ENCODE measurements at places on chromosomes 2 and 18.

DNA sequence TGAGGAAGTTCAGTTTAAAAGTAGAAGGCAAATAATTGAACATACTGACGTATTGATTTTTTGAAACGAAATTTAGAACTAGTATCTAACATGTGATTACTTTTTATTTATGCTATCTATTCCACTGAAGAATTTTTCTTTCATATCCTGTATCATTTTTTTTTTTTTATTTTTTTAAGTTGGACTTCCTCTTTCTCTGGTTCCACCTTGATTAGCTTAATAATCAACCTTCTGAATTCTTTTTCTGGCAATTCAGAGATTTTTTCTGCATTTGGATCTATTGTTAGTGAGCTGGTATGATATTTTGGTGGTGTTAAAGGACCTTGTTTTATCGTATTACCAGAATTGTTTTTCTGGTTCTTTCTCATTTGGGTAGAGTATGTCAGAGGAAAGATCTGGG is 411.2 kb downstream of the SOX11 start:
- DNase-seq, result no peak

GRCh38 chr2:101817481-101817880 is 120.0 kb downstream of the MAP4K4 start:
- DNase-seq, result no peak

DNA sequence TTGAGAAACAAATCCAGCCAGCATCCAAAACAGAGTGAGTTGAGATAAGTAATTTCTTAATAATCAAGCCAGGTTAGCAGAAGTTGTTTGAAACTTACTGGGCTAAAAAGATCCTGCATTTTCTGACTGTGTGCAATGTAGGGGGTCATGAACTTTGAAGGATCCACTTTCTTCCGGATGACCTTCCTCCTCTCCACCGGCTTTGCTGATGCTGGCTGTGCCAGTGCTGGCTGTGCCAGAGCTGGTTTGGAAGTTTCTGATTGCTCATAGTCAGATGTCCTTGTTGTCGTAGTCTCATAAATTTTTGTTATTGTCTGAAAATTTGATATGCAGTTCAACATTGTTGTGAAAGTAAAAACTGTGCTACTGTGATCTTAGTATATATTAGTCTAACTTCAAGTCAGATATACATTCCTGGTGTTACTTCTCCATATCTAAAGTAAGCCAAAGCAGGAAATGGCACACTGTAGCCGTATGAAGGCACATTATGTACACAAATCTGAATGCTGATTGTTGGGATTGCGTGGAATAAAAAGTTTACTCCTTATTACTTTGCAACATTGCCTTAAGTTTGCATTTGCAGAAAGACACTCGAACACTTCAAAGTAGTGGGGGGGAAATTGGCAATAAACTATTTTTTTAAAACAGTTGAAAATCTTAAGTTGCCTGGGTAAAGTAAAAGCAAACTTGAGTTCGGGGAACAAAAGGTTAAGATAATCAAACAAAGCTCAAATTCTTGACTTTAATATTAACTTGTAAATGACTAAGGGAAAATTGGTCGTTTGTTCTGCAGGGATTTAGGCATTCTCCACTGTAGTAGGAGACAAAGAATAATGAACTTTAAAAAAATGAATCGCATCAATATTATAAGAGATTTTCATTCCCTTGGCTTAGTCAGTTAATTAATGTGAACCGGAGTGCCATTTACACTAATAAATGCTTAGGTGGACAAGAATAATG is 6.4 kb downstream of the NEB start:
- no peak for DNase-seq

GRCh38 chr2:111618978-111619902 is 264.8 kb downstream of the ANAPC1 start:
- no peak for DNase-seq

DNA sequence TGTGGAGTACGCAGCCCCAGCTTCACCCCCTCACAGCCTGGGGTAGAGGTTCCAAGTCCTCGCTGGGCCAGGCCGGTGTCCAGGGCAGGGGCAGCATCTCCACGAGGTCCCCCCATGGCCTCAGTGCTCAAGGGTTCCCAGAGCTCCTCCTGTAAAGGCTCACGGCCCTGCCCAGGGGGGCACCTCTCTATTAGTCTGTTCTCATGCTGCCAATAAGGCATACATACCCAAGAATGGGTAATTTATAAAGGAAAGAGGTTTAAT is 38.8 kb downstream of the TDRD15 start:
- DNase-seq, result no peak

DNA sequence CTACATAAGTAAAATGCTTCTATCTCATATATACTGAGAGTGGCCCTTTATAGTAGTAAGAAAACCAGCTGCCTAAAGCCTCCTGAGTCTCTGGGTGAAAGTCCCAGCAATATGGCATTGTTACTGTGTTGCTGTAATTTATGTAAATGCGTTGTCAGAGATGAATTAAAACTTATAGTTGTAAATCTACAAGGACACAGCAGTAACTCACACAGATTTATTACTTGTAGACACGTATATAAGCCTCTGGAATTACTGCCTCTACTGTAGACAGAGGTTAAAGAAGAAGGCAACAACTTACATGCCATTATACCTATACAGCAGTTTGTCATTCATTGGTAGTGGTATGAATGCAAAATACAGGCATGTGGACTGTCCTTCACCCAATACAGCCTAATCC is 169.1 kb upstream of the BOD1L2 start:
- no peak for DNase-seq

GRCh38 chr2:139177041-139177440 is 396.9 kb upstream of the NXPH2 start:
- no peak for DNase-seq

- DNase-seq, result no peak
Observed at GRCh38 chr2:72603481-72603880, 222.4 kb downstream of the EXOC6B start.

DNA sequence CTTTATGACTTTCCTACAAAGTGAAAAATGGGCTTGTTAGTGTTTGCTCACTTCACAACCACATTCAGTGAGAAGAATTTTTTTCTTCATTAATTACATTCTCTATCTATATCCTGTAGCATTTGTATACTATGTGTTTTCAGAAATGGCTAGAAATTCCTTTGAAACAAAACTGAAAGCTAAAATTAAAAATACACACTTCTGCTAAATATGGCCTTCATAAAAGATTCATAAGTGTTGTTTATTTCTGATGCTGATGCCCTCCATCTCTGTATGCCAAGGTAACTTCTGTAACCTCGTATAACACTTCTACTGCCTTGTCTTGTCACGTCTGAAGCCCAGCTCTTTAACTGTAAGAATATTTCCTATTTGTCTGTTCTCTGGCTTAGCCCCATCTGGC is 59.8 kb downstream of the PMAIP1 start:
- no peak for DNase-seq

DNA sequence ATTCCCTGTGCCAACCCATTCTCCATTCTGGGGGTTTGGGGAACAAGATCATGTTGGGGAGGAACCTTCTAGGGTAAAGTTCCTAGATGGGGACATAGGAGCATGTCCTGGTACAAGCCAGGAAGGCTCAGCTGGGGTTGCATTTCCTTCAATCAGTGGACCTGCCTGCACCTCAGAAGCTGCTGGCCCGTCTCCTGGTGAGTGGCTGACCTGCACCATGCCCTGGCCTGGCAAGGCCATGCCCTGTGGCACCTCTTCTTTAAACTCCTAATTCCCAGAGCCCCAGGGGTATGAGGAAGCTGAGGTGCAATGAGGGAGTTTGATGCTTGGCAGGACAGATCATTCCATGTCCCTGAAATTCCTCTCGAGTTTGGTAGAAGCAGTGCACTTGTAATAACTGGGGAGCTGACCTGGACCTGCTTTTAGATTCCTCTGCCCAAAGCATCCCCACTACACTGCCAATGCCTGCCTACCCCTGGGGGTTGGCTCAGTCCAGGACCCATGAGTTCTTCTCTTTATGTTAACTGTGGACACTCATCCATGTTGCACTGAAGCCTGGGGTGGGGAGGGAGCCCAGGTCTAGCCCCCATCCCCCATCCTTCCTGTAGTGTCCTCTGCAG is 25.3 kb downstream of the MROH2A start:
- DNase-seq, result no peak

DNA sequence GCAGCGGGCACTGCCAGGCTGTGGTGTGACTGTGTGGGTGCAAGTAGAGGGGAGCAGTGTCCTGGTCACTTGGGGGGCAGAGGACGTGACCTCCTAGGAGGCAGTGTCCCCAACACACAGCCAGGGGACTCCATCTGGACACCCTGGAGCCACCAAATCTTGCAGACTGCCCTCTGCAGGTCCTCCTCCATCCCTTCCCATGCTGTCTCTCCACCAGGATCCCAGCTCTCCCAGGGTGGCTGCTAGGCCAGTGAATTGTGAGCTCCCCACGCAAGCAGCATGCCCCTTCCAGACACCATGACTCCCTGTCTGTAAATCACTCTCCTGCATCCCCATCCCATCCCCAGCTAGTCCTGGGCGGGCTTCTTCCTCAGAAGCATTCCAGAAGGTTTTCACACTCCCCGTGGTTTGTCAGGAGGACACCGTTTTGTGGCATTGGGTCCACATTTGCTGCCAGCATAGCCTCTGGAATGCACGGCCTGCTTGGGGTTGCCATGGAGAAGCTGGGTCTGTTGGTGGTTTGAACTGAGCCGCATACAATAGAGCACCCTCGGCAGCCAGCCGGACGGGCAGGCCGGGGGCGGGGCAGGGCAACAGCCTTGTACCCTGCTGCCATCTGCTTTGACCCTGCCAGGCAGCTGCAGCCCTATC is 210.7 kb downstream of the KLHL29 start:
- no peak for DNase-seq

DNA sequence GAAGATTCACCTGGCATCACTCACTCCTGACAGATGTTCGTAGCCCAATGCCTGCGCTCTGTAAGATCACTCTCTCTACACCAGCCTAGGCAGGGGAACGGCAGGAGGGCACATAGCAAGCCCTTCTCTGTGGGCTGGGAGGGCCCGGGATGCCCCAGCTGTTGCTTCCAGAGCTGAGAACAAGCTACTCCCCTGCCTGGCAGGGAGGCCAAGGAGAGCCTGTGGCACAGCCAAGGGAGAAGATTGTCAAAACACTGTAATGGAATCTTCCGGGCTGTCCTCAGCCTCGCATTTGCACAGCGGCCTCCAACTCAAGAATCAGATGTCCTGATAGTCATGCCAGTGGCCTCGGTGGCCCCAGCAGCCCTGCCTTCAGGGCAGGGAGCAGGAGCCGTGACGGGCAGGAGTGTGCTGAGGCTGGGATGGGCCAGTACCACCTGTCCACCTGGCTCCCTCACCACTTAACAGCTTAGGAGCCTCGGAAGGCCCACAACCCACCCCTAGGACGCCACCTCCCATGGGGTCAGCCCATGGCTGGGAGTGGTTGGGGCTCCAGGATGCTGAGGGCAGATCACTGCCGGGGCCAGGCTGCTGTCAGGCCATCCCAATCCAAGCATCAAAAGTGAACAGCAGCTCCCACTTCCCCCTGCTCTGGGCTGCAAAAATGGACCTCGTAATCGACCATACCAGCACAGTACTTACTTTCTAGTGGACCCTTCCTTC is 21.9 kb upstream of the SLC35F6 start:
- no peak for DNase-seq
